ENCODE measurements at places on chromosomes 6 and 20.

DNA sequence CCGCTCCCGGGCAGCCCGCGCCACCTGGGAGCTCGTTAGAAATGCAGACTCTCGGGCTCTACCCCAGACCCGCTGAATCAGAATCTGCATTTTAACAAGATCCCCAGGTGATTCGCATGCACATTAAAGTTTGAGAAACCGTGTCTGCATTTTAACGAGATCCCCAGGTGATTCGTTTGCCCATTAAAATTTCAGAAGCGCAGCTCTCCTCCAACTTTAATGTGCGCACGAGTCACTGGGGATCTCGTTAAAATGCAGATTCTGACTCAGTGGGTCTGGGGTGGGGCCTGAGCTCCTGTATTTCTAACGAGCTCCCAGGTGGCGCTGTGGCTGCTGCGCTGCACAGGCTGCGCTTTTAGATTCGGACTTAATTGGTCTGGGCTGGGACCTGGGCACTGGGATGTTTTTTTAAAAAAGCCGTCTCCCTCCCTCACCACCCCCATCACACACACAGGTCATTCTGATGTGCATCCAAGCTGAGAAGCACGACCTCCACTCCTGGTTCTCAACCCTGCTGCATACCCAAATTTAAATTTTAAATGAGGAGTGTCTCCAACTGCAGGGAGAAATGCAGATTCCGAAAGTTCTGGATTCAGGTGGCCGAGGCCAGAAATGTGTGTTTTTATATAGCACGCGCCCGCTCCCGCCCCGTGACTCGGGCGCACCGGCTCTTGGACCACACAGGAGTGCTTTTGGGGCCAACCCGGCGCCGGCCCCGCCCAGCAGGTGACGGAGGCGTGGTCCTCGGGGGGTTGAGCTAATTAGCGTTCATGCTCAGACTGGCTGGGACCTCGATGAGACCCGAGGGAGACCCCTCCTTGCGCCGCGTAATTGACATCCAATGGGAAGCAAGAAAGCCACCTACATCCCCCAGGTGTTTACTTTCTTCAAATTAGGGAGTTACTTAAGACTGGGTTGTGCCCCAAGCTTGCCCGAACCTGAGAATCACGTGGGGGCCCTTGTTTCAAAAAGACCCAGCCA is 85.8 kb downstream of the ZFP64 start:
- no peak for DNase-seq

DNA sequence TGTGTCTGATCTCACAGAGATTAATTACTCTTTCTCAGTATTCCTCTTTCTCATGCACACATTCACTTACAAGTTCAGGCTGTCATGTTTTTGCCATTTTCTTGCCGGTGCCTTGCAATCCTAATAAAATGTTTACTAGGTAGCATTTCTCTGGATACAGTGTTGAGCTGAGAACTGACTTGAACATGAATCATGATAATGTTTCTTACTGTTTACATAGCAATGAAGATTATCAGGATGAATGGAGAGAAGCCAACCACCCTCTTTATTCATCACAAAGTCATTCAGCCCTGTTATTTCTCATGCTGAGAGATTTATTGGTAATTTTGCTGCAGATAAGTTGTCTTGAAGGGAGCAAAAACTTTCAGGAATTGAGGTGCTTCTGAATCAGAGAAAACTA is 185.5 kb upstream of the ECI2 start:
- no peak for DNase-seq

DNA sequence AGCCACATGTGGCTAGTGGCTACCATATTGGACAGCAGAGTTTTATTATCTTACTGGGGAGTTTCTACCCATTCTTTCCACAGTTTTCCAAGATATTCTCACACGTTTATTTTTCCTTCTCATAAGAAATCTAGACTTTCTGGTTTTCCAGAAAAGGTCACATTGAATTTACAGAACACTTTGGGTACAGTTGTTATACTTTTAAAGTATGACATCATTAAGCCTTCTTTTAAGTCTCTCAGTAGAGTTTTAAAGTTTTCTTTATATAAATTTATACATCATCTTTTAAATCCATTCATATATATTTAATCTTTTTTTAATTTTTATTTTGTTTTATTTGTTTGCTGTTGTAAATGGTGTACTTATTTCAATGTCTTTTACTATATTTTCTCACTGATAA is 200.3 kb upstream of the QKI start:
- no peak for DNase-seq

DNA sequence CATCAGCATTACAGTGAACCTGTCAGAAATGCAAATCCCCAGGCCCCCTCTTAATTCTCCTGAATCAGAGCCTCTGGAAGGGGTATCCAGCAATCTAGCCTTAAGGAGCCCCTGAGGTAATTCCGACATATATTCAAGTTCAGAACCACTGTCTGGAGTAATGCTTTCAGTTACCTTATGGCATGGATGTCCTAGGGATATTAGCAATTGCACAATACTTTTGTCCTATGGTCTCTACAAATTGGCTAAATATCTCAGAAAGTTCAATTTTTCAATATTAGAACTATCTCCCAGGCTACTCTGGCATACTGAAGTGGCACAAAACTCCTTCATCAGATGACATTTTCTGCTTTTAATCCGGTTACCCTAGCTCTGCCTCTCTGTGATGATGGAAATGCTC is 6.4 kb downstream of the NSFL1C start:
- DNase-seq, result no peak

DNA sequence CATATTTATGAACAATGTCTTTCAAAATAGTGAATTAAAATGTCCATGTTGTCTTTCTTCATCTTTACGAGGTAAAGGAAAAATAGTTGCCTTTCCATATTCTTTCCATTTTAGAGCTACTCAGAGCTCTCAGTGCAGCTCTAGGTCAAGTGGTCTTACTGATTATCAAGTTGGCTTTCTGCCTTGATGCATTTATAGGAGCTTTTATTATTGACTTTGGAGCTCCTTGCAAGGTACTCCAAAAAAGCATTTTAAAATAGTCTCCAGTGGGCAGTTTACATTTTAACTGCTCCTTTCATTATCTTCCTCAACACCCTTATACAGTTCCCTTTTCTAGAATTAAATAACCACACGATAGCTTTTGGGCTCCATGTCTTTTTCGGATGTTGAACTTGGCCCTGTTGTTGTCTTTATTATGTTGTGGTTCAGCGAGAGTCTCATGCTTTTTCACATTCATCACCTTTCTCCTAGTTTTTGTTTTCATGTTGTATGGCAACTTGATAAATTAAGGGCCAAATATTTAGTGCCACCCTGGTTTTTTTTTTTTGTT is 122.9 kb downstream of the CLIC5 start:
- no peak for DNase-seq

DNA sequence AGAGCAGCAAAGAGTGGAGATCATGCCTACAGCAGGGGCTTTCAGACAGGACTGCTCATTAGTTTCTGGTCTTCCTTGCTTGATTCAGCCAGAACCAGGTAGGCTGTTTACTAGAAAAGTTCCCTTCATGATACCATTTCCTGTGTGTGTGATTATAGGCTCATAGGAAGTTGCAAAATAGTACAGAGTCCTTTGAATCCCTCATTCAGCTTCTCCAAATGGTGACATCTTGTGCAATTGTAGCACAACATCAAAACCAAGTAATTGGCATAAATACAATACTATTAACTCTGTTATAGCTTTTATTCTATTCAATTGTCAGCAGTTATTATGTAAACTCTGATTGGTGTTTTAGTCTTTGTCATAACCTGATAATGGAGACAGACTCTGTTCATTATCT is 347.3 kb upstream of the CDH4 start:
- no peak for DNase-seq

DNA sequence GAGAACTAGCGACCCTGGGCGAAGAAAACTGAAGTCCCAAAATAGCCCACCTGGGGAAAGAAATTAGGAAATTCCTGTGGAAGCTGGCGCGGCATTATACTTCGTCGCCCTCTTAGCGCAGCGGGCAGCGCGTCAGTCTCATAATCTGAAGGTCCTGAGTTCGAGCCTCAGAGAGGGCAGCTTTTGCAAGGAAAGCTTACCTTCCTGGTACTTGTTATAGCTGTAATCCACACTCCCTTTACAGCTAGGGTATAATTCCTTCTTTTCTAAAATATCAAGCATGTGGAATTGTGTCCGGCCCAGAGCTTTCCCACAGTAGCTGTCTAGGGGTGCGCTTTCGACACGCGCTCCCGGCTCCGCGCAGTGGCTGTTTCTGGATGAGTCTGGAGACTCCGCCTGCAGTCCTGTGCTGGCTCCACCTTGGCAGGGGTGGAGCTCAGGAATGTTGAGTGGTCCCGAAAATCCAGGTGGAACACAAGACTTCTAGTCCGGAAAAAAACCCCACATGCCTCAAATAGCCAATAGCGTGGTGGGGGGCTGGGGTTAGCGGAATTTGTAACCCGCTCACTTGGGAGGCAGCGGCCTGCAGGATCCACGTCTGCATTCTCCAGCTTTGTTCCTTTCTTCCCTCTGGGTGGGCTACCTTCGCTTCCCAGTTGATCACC is 83.7 kb upstream of the ZNF322 start:
- DNase-seq, result no peak

GRCh38 chr20:63099456-63100173 is 92.9 kb upstream of the BHLHE23 start:
- no peak for DNase-seq

DNA sequence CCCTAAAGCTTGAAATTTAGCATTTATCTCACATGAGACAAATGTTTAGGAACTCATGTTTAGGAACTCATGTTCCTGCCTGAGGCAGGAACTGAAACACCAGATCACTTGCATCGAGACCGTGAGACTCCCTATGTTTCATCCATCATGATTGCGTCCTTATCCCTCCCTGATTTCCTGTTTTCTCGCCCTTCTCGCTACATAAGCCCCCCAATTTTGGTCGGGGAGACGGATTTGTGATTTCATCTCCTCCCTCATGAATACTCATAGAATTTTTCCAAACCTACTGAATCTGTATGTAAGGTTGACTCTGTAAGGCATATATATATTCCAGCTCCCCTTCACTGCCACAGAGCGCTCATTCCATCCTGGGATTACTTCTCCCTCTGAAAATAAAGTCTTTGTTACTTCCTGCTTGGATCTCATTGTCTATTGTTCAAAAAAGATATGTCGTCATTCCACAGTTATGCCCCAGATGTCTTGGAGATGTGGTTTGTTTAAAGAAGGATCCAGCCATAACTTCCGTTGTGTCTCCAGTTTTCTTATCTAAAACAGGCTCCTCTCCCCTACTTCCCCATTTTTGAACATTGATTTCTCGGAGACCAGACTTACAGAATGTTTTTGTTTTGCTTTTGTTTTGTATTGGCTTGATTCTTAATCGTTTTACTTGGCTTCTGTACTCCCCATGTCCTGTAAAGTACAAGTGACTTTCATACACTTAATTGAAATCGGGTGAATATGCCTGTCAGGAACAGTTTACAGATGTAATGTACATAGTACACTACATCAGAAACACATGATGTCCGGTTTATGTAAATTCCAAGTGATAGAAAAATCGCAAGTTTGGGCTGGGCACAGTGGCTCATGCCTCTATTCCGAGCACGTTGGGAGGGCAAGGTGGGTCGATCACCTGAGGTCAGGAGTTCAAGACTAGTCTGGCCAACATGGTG is 118.7 kb downstream of the HFE start:
- DNase-seq, result no peak

DNA sequence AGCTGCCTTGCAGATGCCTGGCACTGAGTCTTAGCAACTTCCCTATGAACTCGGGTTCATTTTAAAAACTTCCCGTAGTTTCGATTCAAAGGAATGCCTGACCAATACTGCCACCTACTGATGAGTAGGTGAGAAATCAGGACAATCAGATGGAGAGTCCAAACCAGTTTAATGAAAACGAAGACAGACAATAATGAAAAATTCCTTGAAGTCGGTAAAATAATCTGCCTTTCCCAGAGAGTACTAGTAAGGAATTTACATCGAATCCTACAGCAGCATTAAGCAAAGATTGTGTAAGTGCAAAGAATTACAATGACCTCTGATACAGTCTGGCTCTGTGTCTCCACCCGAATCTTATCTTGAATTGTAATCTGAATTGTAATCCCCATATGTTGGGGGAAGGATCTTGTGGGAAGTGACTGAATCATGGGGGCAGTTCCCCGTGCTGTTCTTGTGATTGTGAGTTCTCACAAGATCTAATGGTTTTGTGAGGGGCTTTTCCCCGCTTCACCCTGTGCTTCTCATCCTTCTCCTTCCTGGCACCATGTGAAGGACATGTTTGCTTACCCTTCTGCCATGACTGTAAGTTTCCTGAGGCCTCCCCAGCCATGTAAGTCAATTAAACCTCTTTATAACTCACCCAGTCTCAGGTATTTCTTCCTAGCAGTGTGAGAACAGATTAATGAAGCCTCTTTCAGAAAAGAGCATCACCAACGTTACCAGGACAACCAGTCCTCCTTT is 134.4 kb downstream of the ARHGAP18 start:
- no peak for DNase-seq

DNA sequence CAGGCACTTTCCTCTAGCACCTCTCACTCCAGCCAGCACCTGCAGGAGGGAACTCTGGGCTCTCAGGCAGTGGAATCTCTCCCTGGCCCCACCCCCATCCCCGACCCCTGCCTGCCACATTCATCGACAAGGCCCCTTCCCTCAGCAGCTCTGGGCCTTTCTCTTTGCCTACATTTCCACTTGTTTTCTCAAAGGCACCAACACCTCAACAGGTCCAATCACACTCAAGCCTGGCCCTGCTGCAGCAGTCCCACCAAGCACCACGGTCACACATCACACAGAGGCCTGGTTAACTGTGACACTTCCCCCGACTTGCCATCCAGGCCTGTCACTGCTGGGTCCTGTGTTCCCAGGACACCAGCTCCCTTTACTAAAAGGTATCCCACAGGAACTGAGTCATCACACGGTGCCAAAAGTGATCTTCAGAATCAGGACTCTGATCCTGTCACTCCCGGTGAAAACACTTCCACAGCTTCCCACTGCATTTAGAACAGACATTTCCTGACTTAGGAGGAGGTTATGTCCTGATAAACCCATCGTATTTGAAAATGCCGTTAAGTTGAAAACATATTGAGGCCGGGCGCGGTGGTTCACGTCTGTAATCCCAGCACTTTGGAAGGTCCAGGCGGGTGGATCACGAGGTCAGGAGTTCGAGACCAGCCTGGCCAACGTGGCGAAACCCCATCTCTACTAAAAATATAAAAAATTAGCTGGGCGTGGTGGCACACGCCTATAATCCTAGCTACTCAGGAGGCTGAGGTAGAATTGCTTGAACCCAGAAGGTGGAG is 54.9 kb downstream of the MYH7B start:
- DNase-seq, result no peak

DNA sequence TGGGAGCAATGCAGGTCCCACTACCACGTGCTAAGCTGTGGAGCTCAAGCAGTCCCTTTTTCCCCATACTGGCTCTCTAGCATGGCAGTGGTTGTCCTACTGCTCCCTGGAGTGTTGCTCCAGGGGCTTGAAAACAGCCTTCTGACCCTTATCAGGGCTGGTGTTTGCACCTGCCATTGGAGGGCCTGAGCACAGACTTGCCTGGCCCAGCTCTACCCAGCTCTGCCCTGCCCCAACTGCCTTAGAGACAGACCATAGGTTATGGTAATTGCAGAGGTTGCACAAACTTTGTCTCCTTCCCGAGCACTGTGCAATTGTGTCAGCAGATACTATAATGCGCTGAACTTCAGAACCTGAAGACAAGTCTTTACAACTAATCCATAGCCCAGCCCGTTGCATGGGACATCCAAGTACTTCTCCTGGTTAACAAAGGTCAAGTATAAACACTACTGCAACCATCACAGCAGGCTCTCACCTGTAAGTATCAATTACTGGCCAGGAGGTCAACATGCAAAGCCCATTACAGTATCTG is 58.7 kb downstream of the PDSS2 start:
- no peak for DNase-seq

GRCh38 chr6:90214461-90214860 is 82.2 kb downstream of the BACH2 start:
- DNase-seq, result no peak

GRCh38 chr20:53972179-53972578 is 98.2 kb downstream of the BCAS1 start:
- DNase-seq, result no peak

- no peak for DNase-seq
Measured at GRCh38 chr6:19450651-19451050, 386.5 kb upstream of the ID4 start.

Data from stimulated activated CD4-positive, alpha-beta T cell treated with anti-CD3 and anti-CD28 coated beads, TNF-alpha, amount 100 ng/mL, for 4 hours (primary cell).